ENCODE measurements at places on chromosomes 16 and 17.

DNA sequence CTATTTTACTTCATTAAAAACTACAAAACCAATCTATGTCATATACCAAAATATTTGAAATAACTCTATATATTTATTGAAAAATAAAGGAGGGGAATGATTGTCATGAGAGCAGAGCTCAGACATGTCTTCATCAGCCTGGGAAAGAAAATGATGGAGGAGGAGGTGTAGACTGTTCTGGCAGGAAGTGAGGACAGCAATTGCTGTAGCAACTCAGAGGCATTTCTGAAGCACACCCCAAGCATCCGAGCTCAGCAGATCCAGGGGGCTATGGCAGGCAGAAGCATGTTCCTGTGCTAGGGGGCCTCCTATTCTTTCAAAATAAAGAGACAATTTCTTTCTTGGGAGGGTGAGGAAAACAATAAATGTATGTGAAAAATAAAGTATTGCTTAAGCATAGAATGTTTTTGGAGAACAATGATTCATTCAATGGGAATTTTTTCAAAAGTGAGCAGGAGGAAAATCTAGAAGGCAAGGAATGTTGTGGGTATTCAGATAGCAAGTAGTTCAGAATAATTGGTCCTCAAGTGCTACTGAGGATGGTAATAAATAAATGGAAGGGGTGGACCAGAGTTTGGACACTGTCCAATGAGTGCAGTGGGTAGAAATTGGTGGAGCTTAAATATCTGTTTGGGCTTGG, 383.4 kb downstream of the CDH11 start:
- no peak for DNase-seq

DNA sequence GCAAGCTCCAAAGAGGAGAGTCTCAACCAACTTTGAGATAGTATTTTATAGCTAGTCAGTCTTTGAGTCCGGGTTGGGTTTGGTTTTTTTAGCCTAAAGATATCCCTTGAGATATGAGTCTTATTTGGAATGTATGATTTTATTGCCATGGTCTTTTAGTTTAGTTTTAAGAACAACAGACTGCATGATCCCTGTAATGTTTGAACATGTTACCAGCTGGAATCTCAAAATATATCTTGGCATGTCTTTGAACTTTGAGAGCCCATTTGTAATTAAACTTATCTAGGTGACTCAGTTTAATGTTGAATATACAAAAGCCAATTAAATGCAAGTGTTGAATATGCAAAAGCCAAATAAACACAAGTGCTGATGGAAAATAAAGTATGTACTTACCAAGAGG, 100.6 kb downstream of the TANGO6 start:
- no peak for DNase-seq

DNA sequence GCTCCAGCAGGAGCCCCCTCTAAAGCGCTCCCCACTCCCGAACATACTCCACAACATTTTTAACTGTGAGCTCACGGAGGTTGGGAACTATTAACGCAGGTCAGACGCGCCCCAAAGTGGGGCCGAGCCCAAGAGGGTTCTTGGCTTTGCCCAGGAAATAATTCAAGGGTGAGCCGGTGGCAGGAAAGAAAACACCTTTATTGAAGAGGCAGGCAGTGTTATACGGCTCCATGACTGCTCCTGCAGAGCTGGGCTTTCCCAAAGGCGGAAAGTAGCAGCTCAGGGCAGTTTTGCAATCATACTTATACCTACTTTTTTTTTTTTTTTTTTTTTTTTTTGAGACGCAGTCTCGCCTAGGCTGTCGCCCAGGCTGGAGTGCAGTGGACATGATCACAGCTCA, 6.2 kb downstream of the ADCY9 start:
- DNase-seq: no peak

GRCh38 chr16:19783363-19784182, 65.5 kb downstream of the IQCK start:
- DNase-seq: no peak

DNA sequence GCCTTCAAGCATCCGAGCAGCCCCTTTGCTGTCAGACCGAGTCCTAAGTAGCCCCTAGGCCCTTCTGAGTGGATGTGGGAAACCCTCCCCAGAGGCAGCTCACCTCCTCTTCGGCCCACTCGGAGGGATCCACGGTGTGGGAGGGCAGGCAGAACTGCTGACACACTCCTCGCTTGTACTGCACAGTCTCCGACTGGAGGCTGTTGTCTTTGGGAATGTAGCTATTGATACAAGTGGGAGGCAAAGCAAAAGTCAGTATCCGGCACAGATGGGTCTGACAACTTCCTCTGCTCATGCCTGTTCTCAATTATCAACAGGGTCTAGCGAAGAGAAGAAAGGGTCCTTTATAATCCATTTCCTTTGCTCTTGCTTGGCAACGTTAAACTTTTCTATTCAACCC, 25.9 kb upstream of the FOXJ1 start:
- DNase-seq: no peak

- DNase-seq: peak; percentile 68
Observed at GRCh38 chr17:35117984-35118383, 1.7 kb downstream of the RAD51D start.

GRCh38 chr17:79836510-79836971, 2.7 kb downstream of the CBX4 start:
- no peak for DNase-seq

- DNase-seq: no peak
Observed at GRCh38 chr16:83913245-83913633, 14.3 kb downstream of the MLYCD start.

DNA sequence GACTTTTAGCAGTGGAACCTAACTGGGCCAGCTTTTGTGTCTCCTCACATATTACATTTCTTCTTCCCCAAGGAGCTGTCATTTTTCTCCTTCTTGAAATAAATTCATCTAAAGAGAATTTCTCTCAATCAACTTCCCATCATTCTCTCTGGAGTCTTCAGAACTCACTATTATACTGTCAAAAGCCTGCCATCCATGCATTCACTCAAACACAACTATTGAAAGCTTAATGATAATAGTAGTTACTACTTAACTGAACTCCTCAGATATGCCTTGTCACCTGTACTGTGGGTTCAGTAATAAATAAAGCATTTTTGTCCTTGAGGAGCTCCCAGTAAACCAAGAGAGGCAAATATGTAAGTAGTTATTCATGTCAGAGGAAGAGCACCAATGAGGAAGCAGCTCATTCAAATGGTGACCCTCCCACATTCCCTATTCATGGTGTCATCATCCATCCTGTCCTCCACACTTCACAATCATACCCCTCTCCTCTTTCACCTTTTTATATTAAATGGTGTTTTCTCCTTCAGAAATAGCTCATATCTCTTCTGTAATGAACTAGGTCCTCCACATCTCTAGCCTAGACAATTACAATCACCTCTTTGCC, 162.6 kb downstream of the CA10 start:
- DNase-seq: no peak

DNA sequence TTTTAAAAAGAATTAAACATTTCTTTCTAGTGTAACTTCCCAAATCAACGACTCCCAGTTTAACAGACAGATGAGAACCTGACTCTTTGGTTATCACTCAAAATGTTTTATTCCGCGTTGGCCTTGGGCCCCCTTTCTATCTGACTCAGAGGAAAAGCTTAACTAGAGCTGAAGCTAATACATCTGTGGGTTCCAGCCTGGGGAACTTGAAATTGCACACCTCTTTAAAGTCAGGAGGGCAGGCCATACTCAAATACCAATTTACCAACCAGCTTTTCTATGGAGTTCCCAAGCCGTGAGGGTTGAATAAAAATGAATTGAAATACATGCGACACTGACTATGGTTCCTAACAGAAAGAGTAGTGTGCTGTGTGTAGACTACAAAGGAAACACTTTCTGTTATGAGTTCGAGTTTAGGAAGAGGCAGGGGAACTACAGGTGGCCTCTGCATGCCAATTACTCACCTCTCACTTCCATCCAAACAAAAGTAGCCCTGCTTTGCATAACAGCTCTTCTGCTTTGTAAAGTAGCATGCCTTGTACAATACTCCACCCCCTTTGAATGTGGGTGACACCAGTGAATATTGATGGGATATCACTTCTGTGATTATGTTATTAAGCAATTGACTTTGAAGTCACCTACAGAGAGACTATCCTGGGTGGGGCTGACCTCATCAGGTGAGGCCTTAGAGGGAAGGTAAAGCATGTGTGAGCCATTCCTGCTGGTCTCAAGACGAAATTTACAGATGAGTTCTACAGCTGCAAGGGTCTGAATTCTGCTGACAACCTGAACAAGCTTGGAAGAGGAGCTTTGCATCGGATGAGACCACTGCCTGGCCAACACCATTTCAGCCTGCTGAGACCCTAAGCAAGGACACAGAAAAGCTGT, 92.1 kb downstream of the WDR59 start:
- no peak for DNase-seq

GRCh38 chr17:75819116-75819515, 25.1 kb downstream of the UNC13D start:
- no peak for DNase-seq

DNA sequence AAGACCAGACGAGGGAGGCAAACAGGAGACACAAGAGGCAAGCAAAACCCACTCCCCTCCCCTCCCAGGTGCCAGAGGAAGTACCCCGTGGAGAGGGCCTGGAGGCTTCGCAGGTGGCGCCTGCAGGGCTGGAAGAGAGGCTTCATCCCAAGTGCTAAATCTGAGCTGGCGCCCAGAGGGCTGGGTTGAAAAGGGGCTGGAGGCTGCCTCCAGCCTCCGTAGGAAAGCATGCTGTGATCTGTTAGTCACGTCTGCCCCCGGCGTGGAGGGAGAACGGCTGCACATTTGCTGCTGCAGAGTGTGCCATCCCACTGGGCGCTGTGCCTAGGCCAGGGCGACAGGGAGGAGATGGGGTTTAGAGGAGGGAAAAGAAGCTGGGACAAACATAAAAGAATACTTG, 16.9 kb downstream of the RPH3AL start:
- DNase-seq: no peak

GRCh38 chr17:1110862-1111598, 68.8 kb downstream of the ABR start:
- DNase-seq: no peak

GRCh38 chr17:51065466-51065865, 55.2 kb downstream of the SPAG9 start:
- no peak for DNase-seq

GRCh38 chr16:82899731-82900450, 273.1 kb downstream of the CDH13 start:
- no peak for DNase-seq

- no peak for DNase-seq
Observed at GRCh38 chr16:55000595-55000994, 69.9 kb downstream of the IRX5 start.

DNA sequence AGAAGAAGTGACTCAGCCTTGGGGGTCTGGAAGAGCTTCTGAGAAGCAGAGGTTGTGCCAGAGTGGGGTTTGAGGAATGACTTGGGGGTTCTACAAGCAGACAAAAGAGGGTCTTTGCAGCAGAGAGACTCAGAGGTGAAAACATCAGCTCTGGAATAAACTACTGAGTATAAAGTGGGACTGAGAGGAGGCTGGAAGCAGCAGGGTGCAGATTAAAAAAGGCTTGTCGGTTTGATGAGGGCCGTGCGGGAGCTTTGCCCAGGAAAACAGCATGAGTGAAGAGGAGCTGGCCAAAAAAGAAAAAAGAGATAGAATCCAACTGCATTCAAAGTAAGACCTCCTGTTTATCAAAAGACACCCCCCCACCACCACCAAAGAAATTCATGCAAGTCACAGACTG, 13.1 kb upstream of the ACE start:
- DNase-seq: no peak

- no peak for DNase-seq
Observed at GRCh38 chr17:17532991-17533390, 36.8 kb upstream of the RASD1 start.

GRCh38 chr16:25895380-25895779, 203.6 kb downstream of the HS3ST4 start:
- no peak for DNase-seq

DNA sequence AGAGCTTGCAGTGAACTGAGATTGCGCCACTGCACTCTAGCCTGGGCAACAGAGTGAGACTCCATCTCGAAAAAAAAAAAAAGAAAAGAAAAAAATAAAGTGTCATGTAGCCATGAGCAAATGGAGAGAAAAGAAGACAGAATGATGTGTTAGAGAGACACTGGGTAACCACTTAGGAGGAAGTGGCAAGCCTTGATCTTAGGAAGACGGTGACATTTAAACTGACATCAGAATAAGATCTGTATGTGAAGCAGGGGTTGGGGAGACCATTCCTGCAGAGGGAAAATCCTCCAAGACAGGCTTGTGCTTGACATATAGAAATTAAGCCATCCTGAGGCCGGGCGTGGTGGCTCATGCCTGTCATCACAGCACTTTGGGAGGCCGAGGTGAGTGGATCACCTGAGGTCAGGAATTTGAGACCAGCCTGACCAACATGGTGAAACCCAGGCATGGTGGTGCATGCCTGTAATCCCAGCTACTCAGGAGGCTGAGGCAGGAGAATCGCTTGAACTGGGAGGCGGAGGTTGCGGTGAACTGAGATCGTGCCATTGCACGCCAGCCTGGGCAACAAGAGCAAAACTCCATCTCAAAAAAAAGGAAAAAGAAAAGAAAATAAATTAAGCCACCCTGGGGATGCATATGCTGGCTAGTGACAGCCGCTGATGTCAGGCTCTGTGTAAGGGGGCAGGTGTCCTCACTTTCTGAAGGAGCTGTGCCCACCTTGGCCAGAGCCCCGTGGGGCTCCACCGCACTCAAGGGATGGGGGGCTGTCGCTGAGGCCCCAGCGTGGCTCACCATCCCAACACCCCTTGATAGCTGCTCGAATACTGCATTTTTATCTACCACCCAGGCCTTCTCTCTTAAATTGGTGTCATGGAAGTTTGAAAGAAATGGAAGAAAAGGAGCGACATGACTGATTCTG, 13.1 kb upstream of the CYB5B start:
- no peak for DNase-seq

- DNase-seq: no peak
Observed at GRCh38 chr16:23967775-23968174, 132.0 kb downstream of the PRKCB start.

GRCh38 chr16:61007694-61008093, 1028.5 kb downstream of the CDH8 start:
- DNase-seq: no peak

Data from activated CD8-positive, alpha-beta memory T cell treated with anti-CD3 and anti-CD28 coated beads, Interleukin-2, amount 10 ng/mL, durations not matched to agents 7 days and 5 days (primary cell).